Hematopoietic multipotent progenitor cell (in vitro differentiated cells): ENCODE measurements at places on chromosomes 5 and 9. TPM values are rescaled to one million over a fixed set of nuclear protein-coding genes. Genes with fewer than 3 reads are reported as not detected.
A peak's percentile ranks its signal among the peaks of the same experiment; 100 is the strongest.

GRCh38 chr5:37751227-37751626 lies 88.6 kb downstream of the GDNF start:
- DNase-seq: no peak

- DNase-seq: no peak
Observed at GRCh38 chr5:126460977-126461376, 37.8 kb downstream of the GRAMD2B start.

DNA sequence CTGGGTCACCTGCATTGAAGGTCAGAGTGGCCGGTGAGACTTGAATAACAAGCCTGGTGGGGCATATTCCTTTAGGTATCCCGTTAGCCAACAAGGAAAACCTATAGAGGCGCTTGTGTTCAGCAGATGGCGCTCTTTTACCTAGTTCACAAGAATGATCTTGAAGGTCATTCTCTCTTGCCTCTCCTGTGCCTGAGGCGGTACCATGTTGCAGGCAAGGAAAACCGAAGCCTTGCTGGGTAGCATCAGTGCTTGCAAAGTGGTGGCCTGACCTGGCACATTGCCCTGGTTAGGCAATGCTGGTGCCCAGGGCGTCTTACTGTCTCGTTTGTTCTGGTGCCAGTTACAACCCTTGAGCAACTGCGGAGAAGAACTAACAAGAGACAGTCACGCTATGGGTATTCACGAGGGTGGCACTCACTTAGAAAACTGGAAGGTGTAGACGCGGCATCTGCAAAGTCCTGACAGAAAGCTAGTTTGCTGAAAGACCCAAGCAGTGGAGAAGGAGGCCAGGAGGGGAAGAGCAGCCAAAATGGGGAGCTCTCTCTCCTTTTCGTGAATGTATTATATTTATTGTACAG lies 56.7 kb downstream of the AOPEP start:
- DNase-seq: peak; percentile 60

DNA sequence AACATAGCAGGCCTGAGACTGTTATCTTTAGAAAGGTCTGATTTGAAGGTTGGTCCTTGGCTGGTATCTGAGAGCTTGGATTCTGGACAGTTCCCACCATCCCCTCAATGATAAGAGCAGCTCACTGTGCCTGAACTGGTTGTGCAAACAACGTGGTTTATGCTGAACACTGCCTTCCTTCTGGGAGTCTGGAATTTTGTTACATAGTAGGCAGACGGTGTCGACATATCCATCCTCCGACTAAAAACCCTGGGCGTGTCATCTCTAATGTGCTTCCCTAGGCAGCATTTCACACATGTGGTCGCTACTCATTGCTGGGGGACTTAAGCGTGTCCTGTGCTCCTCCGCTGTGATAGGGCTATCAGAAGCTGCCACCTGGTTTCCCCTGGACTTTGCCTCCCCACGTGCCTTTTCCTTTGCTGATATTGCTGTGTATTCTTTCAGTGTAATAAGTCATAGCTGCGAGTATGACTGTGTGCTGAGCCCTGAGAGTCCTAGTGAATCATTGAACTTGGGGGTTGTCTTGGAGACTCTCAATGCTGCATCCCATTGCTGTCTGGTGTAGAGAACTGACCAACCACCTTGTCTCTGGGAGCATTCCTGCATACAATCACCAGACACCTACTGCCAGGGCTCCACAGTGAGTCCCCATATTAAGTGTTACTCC lies 119.1 kb upstream of the TBC1D2 start:
- no peak for DNase-seq

Gene ISOC1
- total RNA-seq: 15.3 TPM

Gene RANBP6
- total RNA-seq: 17.0 TPM

DNA sequence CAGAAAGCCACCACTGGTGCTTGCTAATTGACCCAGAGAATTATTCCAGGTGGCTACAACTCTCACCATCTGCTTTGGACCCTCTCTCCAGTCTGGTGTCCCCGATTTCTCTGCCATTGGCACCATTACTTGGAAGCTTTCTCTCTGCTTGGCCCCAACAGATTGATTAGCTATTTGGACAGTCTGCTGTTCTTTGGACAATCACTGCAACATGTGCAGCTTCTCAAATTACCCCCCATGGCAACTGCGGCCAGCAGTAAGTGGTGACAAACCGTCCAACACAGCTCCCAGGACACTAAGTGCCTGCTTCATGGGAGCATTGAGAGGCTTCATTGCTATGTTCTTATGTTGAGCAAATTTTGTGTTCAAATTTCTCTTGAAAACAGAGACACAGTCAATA lies 309.8 kb downstream of the TAF11L14 start:
- DNase-seq: no peak

Gene TRIM7
- 0.27 TPM for total RNA-seq

GRCh38 chr5:17678751-17679324 lies 44.6 kb downstream of the TAF11L14 start:
- no peak for DNase-seq

DNA sequence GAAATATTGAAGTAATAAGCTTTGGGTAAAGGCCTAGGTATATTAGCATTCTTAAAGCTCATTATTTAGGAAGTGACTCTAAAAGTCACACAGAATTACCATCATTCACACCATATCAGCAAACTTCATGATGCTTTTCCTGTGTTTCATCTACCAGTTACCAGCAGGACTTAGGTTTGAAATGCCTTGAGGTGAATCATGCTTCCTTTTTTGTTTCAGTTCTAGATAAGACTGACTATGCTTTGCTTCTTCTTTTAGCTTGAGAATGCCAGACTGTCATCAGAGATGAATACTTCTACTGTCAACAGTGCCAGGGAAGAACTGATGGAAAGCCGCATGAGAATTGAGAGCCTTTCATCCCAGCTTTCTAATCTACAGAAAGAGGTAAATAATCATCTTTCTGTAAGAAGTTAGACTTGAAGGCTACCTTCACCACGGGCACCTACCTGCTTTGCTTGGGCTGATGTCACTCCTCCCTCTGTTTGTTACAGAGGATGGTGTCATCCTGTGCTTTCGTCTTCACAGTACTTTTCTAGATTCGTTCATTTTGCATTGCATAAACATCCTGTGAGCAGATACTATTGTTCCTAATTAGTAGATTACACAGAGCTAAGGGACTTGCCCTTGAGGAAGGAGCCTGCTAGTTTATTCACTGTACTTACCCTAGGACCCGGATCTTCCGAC lies 34.7 kb downstream of the LMNB1 start:
- peak; percentile 60 for DNase-seq

- peak; percentile 39 for DNase-seq
Observed at GRCh38 chr5:120304663-120305062, 159.4 kb upstream of the PRR16 start.

DNA sequence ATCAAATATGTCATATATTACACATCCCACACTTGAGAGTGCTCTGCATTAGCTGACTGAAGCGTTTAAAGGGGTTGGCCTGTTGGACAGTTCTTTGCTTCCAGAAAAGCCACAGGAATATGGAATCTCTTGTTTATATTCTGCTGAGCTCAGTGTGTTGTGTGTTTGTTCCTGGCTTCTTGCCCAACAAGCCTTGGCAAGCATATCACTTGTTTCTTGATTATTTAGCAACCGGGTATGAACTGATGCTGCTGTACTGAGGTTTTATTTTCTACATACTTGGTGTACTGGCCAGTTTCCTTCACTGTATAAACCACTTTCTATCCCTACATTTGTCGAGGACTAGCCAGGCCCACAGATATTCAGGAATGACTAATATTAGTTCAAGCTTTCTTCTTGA lies 378.9 kb downstream of the KCTD16 start:
- no peak for DNase-seq

Gene DOCK2
- 167 TPM for total RNA-seq

- no peak for DNase-seq
Observed at GRCh38 chr5:152256580-152256979, 148.5 kb downstream of the NMUR2 start.

DNA sequence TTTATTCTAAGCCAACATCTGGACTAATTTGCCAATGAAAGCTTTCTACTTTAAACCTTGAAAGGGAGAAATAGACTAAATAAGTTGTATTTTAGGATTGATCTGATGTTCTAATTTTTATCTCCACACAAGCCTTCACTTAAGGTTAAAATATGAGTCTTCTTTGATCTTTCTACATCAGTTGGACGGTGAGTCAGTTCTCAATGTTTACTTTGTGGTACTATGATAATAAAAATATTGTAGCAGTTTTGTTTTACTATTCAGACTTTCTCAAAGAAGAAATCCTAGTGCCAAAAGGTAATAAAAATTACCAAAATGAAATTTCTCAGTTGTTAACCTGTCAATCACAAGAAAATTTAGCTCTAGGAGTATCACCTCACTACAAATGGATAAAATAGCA lies 203.5 kb upstream of the RGMB start:
- no peak for DNase-seq
